NCI-H1436 (cell line): ENCODE measurements at places on chromosomes 6 and 20.

DNA sequence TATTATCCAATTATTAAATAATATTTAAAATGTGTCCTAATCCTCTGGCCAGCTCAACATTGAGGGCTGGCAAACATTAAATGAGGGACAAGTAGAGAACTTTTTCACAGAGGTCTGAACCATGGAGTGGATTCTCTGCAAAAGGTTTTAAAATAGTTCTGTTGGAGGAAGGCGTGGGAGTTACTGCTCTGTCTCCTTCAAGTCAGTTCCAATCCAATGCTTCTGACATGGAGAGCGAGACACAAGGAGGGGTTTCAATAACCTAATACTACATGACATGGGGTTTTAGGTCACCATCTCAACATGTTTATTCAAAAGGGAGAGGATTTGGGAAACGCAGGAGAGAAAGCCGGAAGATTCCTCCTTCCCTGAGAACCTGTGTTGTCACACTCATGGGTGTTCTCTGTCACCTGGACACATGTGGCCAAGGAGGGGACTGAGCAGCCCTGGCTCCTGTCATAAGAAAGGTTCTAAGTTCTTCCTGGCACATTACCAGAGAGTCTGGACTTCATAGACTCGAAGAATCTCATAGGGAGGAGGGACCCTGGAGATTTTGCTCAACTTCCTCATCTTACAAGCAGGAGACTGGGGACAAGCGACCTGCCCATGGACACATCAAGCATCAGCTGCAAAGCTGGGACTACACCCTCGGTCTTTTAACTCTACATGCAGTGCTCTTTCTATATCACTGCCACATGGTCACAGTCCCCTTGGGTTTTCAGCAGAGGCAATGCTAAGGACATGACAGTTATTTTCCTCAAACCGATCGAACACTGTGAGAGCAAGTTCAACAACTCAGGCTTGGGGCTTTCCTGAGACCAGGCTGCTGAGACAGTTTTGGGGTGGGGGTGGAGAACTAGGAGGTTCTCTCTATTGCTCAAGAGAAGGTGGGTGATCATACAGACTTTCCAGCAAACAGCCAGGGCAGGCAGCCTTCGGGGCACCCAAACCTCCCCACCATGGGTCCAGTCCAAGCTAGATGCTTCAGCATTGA, 38.6 kb downstream of the PRDM1 start:
- no peak for DNase-seq

DNA sequence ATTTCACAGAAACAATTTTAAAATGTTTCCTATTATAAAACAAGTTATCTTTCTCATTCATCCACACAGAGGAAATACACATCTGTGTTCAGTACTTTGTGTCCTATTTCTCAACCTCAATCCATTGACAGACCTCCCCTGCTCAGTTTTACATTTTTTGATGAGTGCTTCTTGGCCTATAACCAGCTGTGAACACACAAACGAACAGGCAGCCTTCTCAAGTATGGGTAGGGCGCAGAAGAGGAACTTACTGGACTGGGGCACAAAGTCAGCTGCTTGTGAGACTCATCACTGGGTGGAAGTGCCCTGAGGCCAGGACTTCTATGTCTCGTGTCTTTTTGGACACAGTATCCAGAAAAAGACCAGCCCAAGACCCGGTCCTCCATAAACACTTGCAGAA, 2.8 kb downstream of the RPS6KA2 start:
- no peak for DNase-seq

DNA sequence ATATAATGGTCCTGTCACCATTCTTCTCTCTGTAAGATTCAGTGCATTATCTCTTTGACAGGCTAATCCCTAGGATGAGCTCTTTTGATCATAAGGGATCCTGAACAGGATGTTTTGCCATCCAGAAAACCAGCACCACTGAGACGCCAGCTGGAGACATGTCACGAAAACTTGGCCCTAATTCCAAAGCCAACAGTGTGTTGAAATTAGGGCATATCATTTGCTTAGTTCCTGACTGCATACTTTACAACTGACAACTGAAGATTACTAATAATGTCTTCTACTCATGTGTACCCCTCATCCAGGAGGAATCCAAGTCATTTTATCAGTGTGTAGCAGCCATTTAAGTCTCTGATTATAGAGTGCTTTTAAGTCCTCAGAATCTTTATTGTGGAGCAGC, 243.6 kb downstream of the KCNQ5 start:
- DNase-seq, result no peak

- DNase-seq, result no peak
Measured at GRCh38 chr6:119676961-119677360, 327.4 kb upstream of the MAN1A1 start.

GRCh38 chr20:50624351-50625016, 66.9 kb downstream of the RIPOR3 start:
- DNase-seq, result no peak
